Stimulated activated CD4-positive, alpha-beta T cell treated with anti-CD3 and anti-CD28 coated beads, Interleukin-1b, Interleukin-23, amount 100 ng/mL, for 1 hour (primary cell): ENCODE measurements at places on chromosomes 2 and 18.

GRCh38 chr2:11122380-11122779 is 32.9 kb upstream of the SLC66A3 start:
- no peak for DNase-seq

- no peak for DNase-seq
These were observed 66.0 kb upstream of the PMAIP1 start for GRCh38 chr18:59833785-59834184.

- no peak for DNase-seq
These were observed 485.7 kb downstream of the TXNL1 start for GRCh38 chr18:56152551-56153310.

DNA sequence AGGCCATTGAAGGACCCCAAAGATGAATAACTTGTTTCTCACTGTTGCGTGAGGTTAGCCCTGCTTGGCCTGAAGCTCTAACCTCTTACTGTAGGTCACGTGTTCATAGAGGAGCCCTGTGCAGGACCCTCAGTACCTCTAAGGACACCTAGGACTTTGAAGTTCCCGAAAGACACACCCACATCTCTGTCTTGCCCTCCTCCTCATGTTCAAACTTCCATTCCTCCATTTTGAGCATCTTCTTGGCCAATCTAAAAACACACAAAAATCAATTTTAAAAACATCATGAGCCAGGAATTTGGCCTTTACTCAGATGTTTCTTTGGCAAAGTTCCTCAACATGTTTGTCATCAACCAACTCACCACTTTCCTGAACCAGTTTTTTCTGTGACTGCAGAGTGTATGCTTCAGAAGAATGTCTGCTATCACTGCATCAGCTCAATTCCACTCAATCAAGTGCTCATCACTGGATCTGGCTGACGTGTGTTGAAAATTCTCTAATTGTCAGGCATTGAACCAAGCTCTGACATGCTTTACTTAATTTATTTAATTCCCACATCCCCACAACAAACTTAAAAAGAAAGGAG is 101.6 kb downstream of the AP1S3 start:
- no peak for DNase-seq

DNA sequence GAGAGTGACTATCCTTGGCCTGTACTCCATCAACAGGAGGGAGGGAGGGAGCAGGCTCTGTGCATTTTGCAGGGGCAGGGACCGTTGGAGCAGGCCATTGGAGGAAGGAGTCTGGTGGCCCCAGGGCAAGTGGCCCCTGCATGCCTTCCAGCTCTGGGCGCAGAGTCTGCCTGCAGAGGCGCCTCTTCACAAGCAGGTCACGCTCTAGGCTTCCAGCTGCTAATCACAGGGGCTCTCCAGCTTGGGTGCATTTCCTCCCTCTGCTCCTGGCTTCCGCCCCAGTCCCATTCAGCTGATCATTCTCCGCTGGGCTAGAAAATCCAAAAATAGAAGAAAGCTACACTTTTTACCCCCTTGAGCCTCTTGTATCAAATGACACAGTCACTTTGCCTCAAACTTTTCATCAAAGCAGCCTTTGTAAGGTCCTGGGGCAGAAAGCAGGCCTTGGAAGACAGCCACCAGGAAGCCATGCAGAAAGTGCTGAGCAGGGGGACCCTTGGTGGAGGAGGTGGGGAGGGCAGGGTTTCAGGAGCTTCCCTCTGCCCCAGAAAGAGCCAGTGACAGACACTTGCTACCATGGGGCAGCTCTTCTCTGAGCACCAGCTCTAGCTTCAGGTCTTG is 11.3 kb downstream of the TMEM247 start:
- DNase-seq = no peak

GRCh38 chr2:197960786-197961185 is 156.4 kb downstream of the PLCL1 start:
- no peak for DNase-seq

GRCh38 chr18:49849331-49850217 is 36.2 kb upstream of the ACAA2 start:
- DNase-seq = no peak

DNA sequence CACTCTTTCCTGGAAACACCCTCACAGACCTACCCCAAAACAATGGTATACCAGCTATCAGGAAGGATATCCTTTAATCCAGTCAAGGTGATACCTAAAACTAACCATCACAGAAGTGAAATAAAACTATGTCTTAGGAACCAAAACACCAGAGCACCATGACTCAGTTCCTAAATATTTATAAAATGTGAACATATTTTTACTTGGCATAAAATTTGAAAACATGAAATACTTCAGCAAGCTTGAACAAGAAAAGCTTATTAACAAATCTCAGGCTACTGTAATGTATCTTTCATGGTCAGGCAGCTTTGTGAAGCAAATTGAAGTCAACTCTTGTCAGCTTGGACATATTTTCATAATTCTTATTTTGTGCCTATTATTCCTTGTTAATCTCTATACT is 440.8 kb upstream of the CDH20 start:
- DNase-seq = no peak

GRCh38 chr18:2935438-2936192 is 77.3 kb downstream of the LPIN2 start:
- DNase-seq = no peak

DNA sequence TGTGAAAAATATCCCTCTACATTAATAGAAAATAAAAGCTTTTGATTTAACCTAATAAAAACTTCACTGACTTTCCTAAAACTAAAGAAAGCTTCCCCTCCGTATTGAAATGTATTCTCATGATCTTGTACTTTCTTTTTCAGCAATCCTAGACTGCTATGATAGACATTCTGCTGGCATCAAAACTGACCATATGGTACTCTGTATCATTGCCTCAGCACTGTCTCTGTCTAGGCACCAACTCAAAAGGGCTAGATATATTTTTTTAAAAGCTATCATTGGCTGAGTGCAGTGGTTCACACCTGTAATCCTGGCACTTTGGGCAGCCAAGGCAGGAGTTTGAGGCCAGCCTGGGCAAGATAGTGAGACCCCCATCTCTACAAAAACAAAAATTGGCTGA is 32.9 kb downstream of the CDKL4 start:
- DNase-seq = no peak

DNA sequence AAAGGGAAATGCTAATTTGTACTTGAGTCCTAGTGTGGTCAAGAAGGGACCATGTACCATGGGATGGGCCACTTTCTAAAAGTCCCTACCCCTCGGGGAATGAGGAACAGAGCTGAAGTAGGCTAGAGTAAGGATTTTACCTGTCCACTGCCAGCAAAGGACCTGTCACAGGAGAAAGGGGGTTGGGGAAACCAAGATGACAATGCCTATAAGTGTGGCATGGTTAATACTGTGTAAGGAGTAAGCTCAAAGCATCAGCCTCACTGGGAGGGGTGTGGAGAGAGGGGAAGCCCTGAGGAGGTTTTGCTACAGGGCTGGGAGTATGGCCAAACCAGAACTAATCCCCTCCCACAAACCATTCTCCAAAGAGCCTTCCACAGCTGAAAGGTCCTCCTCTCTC is 15.8 kb downstream of the GKN2 start:
- DNase-seq = no peak

- DNase-seq = no peak
These were observed 41.5 kb upstream of the EPC2 start for GRCh38 chr2:148602885-148603561.

DNA sequence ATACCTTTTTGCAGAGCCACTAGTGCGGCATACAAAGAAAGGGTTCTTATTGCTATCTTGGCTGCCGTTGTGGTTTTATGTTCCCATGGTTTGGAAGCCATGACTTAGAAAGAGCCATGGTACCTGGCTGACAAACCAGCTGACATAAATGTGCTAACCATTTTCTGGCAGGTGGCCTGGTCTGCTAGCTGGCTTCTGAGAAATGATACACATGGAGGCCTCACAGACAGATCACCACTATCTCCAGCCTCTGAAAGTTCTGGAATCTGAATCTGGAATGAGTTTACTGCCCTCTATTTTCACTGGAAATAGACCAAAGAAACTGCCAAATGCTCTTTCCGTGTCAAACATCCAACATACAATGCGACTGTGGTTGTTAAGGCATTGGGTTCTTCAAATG is 123.7 kb downstream of the QPCT start:
- no peak for DNase-seq

GRCh38 chr2:50564766-50565165 is 467.2 kb downstream of the NRXN1 start:
- DNase-seq = no peak

- DNase-seq = no peak
These were observed 102.6 kb upstream of the LPIN2 start for GRCh38 chr18:3115447-3116030.

GRCh38 chr18:28963481-28963880 is 786.6 kb upstream of the CDH2 start:
- DNase-seq = no peak

- DNase-seq = no peak
These were observed 52.8 kb upstream of the RAB12 start for GRCh38 chr18:8556424-8556823.

GRCh38 chr2:207791579-207792243 is 22.0 kb upstream of the FZD5 start:
- DNase-seq = no peak

DNA sequence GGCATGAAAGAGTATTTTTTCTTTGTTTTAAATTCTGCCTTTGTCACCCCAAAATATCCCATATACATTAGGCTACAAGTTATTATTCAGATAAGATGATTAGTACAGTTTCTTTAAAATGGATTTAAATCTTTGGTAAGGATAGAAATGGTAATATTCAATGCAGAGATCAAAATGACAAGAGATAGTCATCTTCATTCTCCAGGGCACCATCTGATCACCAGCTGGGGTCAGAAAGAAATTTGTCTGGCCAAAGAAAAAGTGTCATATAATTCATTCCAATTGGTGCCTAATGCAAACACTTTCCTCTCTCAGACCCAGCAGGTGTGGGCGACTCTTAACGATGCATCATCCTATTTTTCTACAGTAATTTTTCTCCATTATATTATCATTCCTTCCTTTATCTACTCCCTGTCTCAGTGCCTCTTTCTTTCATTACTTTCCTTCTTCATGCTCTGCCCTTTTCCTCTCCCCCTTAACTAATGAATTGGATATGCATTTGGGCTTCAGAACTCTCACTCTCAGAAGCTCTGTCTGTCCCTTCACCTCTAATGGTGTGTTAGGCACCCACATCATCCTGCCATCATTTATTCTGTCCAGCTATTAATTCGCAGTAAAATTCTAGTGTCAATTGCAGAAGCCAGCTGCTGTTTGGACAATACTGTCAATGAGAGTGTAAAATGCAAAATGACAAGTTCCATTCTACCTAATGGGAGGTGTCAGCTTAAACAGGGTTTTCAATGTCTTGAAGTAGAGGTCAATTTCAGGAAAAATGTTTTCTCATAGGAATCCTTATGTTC is 570.5 kb downstream of the TDRD15 start:
- no peak for DNase-seq
